ENCODE measurements at places on chromosomes 7 and 10. TPM values are rescaled to one million over a fixed set of nuclear protein-coding genes. Genes with fewer than 3 reads are reported as not detected.

GRCh38 chr10:31749981-31750840 is 178.4 kb downstream of the ARHGAP12 start:
- no peaks in the 10 kb centered on the region for H3K36me3 ChIP-seq
- peak overlapping the region; percentile 51 for H3K27ac ChIP-seq
- no peak for DNase-seq
- H3K27me3 ChIP-seq, result no peaks in the 10 kb centered on the region
- peaks cover 33% of the 10 kb centered on the region for H3K4me1 ChIP-seq

GRCh38 chr10:118957966-118958365 is 71.5 kb upstream of the NANOS1 start:
- no peaks in the 10 kb centered on the region for H3K36me3 ChIP-seq
- DNase-seq, result no peak
- H3K27me3 ChIP-seq, result no peaks in the 10 kb centered on the region
- peaks cover 44% of the 10 kb centered on the region for H3K4me1 ChIP-seq
- H3K4me3 ChIP-seq, result no peak overlapping the region
- no peak overlapping the region for H3K27ac ChIP-seq

- no peak for DNase-seq
- no peaks in the 10 kb centered on the region for H3K36me3 ChIP-seq
- H3K4me3 ChIP-seq, result no peak overlapping the region
- H3K27me3 ChIP-seq, result no peaks in the 10 kb centered on the region
These were observed 67.3 kb upstream of the KLF6 start for GRCh38 chr10:3852147-3852904.

GRCh38 chr7:95863-96260 is 96.5 kb upstream of the FAM20C start:
- no peak overlapping the region for H3K4me3 ChIP-seq
- H3K4me1 ChIP-seq, result no peaks in the 10 kb centered on the region
- H3K27ac ChIP-seq, result no peak overlapping the region
- H3K36me3 ChIP-seq, result no peaks in the 10 kb centered on the region
- peak; percentile 42 for DNase-seq

Gene ANXA8L1
- not detected for total RNA-seq

DNA sequence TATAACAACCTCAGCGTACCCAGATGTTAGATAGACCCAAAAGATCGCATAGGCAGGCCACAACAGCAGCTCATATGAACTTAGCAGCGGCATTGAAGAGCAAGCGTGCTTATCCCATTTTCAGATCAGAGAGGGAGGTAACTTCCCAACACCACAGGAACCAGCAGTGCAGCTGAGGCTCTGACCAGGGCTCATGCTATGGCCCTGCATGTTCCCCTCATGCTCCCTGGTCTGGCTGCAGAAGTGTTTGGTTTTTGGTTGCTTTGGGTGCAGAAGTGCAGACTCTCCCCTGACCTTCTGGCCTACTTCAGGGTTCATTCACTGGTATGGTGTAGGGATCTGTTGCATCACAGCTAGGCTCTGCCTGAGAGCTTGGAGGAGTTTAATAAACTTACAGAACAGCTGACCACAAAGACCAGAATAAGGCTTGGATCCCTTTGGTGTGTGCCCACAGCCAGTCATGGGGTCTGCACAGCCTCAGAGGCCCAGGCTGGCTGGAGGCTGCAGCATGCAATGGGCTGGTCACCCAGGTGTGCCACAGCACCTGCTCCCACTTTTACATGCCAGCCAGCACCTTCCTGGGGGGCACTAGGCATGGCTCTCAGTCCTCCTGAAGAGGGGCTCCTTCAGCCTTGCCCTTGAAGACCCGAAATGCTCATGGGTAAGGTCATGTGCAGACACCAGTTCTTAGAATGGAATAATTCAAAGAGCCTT is 9.1 kb upstream of the CXCL12 start:
- H3K4me1 ChIP-seq, result no peaks in the 10 kb centered on the region
- H3K27ac ChIP-seq, result no peak overlapping the region
- DNase-seq, result peak; percentile 70
- no peaks in the 10 kb centered on the region for H3K27me3 ChIP-seq
- H3K36me3 ChIP-seq, result no peaks in the 10 kb centered on the region

Measured in esophagus muscularis mucosa (tissue), 4 donors.